ENCODE measurements at places on chromosomes 5 and 9. TPM values are rescaled to one million over a fixed set of nuclear protein-coding genes. Genes with fewer than 3 reads are reported as not detected.

- no peak for DNase-seq
Measured at GRCh38 chr5:174046558-174046957, 1.1 kb downstream of the NSG2 start.

The GDF9 gene
- total RNA-seq: 0.18 TPM

The FOXD4 gene
- 0.85 TPM for total RNA-seq

The GPR151 gene
- not detected for total RNA-seq
